ENCODE measurements at places on chromosomes 1 and 21.
A peak's percentile ranks its signal among the peaks of the same experiment; 100 is the strongest.

DNA sequence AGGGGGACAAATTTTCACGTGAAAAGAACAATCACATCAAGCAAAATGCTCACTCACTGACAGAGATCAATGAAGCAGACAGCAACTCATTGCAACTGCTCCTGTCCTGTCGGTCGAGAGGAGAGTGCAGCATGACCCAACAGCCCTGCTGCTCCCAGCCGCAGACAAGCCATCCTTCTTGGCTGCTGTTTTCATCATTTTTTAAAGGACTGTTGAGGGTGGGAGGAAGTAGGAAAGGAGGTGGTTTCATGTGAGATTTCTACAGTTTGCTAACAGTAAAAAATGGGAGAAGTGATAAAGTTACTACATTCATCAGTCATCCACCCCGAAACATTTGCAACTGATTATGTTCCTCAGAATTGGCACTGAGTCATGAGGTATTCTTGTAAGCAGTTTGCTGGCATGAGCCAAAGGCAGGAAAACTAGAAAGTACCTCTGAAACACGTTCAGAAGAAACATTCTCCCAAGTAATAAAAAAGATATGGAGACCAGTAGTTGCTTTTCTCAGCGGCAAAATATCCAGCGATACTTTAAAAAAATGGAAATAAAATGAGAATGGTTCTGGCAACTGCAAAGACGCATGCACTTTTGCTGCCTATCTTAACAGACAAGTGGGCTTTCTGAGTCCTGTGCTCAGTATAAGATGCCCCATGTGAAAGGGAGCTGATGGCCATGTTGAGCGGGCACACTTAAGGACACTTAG is 72.0 kb upstream of the CLDN14 start:
- no peak for DNase-seq

- no peak for DNase-seq
Observed at GRCh38 chr21:16088056-16088455, 358.3 kb downstream of the USP25 start.

GRCh38 chr1:24968941-24969585 is 39.0 kb upstream of the RUNX3 start:
- peak; percentile 30 for DNase-seq

- DNase-seq: peak; percentile 52
Observed at GRCh38 chr1:46188295-46189030, 9.8 kb downstream of the POMGNT1 start.

DNA sequence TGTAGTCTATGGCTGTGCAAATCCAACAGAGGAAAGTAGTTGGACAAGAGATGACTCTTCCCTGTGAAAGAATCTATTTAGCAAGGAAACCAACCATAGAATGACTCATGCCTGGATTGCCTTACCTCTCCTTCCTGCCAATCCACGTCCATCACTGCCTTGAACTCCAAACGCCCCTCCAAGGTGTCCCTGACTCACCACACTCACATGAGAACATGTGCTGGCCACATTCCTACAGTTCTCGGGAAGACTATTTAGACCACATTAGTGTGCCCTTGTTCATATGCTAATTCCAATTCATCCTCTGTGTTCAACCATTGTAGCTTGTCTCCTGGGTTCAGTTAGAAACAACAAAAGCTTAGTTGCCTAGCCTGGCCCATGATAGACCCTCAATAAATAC is 157.3 kb downstream of the SLC30A10 start:
- DNase-seq: peak; percentile 98

GRCh38 chr1:209717818-209718217 is 13.2 kb downstream of the HSD11B1 start:
- DNase-seq: no peak

GRCh38 chr1:42784946-42785693 is at the start of gene TMEM269:
TSS of gene TMEM269 (plus strand) at chr1:42784991. CDS start at chr1:42789894, 4,903 bp downstream.
- no peak for DNase-seq

DNA sequence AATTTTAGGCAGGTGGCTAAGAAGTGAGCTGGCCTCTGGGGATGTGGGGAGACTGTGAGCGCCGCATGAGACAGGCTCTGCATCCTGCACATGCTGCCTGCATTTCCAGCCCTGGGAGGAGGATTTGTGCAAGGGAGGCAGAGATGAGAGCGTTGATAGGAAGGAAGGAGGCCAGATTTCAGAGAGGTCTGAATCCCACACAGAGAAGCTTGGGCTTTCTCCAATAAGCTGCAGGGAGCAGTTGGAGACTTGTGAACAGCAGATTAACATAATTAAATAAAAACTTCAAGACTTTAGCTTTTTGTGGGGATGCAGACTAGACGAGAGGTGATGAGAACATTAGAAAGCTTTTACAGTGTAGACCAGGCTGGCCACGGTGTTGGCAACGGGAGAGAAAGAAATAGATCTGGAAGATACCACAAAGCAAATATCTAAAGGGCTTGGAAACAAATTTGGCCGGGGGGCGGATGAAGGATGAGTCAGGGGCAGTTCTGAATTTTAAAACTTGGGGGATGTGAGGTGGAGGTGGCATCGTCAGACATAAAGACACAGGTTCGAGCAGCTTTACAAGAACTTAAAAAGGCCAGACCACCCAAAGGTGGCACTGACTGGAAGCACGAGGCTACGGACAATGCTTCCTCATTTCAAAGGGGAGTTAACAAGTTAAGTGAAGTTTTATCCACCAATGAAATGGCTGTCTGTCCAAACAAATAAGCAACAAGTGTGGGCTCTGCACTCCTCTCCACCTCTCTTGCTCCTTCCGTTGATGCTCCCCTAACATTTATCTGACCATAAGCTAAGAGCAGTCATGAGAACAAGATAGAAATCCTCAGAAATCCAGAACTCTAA is 57.0 kb downstream of the HIVEP3 start:
- peak; percentile 17 for DNase-seq

DNA sequence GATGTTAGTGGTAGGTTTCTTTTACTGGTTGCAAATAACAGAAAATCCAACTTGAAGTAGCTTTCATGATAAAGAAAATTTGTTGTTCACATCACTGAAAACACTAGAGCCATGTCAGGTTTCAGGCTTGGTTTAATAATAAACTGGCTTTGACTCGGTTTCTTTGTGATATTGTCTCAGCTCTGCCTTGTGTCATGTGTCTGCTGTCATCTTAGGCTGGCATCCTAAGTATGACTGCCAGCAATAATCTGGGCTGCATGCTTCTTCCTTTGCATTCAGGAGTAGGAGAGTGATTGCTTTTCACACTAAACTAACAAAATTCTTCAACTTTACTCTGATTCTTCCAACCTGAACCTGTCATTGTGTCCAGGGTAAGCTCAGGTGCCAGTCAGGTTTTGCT is 474.0 kb upstream of the B3GALT2 start:
- DNase-seq: no peak

- DNase-seq: peak; percentile 41
Observed at GRCh38 chr1:8202182-8202905, 115.6 kb upstream of the SLC45A1 start.

- peak; percentile 28 for DNase-seq
Observed at GRCh38 chr1:121483961-121484424, 299.2 kb downstream of the SRGAP2C start.

DNA sequence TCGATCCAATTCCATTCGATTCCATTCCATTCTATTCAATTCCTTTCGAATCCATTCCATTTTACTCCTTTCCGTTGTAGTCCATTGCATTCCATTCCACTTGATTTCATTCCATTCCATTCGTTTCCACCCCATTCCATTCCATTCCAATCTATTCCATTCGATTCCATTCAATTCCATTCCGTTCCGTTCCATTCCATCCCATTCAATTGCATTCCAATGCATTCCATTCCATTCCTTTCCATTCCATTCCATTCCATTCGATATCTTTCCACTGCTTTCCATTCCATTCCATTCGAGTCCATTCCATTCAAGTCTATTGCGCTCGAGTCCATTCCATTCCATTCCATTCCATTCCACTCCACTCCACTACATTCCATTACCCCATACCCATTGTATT is 2568.7 kb upstream of the TPTE start:
- DNase-seq: no peak

GRCh38 chr1:91650764-91651163 is 150.1 kb downstream of the CDC7 start:
- peak; percentile 69 for DNase-seq

DNA sequence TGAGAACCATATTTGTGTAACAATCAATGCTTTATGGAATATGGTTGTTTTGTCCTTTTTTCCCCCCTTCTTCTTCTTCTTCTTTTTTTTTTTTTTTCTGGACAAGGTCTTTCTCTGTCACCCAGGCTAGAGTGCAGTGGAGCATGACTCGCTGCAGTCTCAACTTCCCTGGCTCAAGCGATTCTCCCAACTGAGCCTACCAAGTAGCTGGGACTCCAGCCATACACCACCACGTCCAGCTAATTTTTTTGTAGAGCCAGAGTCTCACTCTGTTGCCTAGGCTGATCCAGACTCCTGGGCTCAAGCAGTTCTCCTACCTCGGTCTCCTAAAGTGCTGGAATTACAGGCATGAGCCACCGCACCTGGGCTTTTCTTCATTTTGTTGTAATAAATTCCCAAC is 86.7 kb downstream of the FMN2 start:
- no peak for DNase-seq

GRCh38 chr21:46254208-46254975 is 25.8 kb upstream of the LSS start:
- DNase-seq: no peak

DNA sequence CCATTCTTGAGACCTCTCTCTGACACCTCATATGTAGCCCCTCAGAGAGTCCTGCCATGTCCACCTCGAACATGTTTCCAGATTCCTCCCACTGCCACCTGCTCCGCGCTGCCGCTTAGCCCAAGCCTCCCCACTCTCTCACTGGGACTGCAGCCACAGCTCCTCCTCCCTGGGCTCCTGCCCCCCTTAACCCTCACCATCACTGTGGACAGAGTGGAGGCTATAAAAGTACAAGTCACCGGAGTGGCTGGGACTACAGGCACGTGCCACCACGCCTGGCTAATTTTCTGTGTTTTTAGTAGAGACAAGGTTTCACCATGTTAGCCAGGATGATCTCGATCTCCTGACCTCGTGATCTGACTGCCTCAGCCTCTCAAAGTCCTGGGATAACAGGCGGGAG is 77.0 kb downstream of the VWA5B1 start:
- DNase-seq: no peak

DNA sequence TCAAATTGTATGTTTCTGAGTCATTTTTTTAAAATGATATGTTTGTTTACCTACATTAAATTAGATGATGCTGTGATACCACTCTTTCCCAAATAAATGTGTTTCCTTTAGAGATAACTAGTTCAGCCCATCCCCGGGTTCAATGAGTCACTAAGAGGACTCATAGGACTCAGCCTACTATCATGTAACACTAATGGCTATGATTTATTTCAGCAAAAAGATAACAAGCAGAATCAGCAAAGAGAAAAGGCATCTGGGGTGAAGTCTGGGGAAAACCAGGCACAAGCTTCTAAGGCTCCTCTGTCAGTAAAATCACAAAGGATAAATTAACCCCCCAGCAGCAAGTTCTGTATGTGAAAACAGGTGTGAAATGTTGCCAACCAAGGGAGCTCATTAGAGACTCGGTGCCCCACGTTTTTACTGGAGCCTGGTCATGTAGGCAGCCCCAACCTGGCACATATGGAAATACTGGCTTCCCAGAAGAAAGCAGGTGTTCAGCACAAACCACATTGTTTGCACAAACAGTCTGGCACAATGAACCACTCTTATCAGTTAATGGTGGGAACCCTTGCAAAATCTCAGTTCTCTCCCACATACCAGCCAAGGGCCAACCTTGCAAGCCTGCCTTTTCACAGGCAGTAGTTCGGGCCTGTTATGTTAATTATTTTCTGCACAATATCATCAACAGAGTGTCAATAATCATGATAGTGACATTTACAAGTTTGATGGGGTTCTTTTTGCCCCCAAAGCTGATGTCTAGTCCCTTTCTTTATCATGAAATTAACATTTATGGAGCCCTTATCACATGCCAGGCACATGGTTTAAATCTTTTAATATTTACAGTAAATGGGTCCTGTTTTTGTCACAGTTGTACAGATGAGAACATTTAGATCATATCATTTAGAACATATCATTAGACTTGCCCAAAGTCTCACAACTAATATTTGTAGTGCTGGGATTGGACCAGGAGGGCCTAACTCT is 23.1 kb upstream of the CNN3 start:
- DNase-seq: no peak

- no peak for DNase-seq
Observed at GRCh38 chr1:73205294-73205973, 923.1 kb upstream of the NEGR1 start.

GRCh38 chr1:16440131-16440469 is 424 bp upstream of the NECAP2 start:
- DNase-seq: no peak

DNA sequence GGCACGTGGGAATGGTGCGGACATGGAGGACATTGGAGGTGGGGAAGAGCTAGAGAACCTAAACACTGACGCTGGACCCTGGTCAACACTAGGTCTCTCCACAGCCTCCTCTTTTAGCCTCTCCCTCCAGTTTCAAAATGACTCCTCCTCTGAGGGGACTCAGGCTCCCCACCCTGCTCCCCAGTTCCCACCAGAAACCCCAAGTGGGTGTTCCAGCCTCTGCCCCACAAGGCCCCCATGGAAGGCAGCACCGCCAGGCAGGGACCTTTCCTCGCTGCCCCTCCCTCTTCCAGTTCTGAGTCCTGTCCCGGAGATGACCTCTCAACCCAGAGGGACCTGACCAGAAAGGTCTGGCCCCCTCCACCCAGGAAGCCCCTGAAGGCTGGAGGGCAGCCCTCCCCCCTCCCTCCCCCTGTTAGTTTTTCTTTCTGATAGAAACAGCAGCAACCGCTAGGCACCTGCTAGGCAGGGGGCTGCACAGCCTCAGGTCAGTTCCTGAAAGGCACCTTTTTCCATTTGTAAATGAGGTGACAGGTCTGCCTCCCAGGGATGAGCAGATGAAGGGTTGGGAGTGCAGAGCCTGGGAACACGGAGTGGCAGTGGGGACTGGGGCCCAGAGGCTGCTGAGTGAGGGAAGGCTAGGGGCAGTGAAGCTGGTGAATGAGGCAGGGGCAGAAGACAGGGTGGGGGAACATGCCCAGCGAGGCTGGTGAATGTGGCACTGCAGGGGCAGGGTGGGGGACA is 9.3 kb upstream of the ITGB2 start:
- DNase-seq: no peak

GRCh38 chr1:248821641-248822040 is 4.1 kb downstream of the SH3BP5L start:
- no peak for DNase-seq
